ENCODE measurements at places on chromosomes 4 and X.

GRCh38 chr4:16250661-16251365, 24.5 kb upstream of the TAPT1 start:
- DNase-seq, result no peak

GRCh38 chrX:131649741-131650140, 105.9 kb downstream of the OR13H1 start:
- no peak for DNase-seq

DNA sequence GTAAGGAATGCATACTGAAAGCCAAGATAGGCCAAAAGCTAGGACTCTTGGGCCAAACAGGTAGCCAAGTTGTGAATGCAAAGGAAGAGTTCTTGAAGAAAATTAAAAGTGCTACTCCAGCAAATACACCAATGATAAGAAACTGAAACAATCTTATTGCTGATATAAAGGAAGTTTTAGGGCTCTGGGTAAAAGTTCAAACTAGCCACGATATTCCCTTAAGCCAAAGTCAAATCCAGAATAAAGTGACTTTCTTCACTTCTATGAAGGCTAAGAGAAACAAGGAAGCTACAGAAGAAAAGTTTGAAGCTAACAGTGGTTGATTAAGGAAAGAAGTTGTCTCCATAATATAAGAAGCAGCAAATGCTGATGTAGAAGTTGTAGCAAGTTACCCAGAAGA, 397.6 kb downstream of the PACRGL start:
- no peak for DNase-seq

DNA sequence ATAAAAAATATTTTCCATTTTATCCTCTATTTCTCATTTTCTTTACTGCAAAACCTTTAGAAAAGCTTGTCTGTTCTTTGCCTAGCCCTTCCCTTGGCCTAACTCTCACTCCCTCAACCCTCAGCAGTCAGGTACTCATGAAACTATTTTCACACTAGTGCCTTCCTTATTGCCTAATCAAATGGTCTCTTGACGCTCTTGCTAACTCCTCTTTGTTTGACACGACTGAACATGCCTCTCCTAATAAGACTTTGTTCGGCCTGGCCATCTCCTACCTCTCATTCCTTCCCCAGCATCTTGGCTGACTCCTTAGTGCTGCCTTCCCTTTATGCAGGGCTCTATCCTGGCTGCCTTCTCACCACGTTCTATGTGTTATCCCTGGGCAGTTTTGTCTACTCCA, 11.1 kb upstream of the LRAT start:
- DNase-seq, result no peak

DNA sequence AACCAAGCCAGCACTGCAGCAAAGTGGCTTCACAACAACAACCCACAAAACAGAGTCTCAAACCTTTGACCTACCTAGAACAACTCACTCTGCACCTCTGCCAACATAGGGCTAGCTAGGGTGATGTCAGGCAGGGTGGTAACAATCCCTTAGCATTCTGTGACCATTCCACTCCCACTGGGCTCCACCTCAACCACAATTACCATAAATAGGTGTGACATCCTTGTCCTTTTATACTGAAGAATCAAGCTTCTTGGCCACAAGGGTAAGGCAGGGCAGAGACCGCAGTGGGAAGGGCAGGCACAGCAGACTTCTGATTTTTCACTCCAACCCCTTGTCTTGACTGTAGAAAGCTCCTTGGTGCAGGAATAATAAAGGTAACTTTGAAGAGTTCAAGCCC, 795.4 kb upstream of the DIAPH2 start:
- DNase-seq, result no peak

DNA sequence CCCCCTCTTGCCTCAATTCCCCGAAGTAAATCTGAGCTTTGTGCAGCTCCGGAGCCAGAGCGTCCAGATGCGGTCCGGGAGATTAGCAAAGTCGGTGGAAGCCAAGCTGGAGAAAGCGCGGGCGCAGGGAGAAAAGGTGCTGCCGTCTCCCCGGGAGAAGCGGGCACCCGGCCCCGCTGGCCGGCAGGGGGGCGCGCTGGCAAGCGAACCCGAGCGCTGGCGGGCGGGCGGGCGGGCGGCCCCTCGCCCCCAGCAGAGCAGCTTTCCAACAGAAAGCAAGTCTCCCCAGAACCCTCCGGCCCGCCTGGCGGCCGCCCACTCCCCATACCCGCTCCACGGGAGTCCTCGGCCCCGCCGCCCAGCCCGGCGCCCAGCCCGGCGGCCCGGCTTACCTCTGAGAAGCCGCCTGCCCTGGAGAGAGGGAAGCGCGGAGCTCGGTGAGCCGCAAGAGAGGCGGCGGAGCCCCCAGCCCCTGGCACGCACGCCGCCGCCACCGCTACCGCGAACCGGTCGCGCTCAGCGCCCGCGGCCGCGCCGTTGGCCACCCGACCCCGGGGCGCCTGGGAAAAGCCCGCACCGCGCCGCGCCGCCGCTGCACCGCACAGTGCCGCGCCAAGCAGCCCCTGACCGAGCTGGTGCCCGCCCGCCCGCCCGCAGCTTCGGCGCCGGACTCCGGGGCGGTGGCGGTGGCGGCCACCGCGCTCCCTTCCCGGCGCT, 529 bp upstream of the CITED1 start:
- DNase-seq, result no peak

- no peak for DNase-seq
Observed at GRCh38 chr4:155713911-155714310, 44.9 kb upstream of the GUCY1B1 start.

- DNase-seq, result no peak
Observed at GRCh38 chr4:146514651-146515357, 6.9 kb downstream of the SLC10A7 start.

- DNase-seq, result no peak
Observed at GRCh38 chrX:23118890-23119527, 119.2 kb downstream of the DDX53 start.

DNA sequence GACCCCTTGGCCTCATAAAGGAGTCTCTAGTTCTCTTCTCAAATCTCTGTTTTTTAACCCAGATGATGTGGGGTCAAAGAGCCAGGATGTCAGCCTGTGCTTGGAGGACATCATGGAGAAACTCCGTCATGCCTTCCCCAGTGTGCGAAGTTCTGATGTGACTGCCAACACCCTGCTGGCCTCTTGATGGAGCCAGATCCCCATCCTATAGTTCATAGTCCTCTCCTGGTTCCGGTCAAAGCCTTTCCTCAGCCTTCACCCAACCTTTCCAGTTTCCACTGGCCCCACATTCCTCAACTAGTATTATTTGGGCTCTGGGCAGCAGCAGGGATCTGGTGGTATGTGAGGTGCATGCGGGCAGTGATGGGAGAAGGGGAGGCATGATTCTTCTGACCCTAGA, 30.7 kb downstream of the TAF7L start:
- DNase-seq, result no peak

- DNase-seq, result no peak
Observed at GRCh38 chrX:103629318-103630170, 769 bp downstream of the TCEAL1 start.

DNA sequence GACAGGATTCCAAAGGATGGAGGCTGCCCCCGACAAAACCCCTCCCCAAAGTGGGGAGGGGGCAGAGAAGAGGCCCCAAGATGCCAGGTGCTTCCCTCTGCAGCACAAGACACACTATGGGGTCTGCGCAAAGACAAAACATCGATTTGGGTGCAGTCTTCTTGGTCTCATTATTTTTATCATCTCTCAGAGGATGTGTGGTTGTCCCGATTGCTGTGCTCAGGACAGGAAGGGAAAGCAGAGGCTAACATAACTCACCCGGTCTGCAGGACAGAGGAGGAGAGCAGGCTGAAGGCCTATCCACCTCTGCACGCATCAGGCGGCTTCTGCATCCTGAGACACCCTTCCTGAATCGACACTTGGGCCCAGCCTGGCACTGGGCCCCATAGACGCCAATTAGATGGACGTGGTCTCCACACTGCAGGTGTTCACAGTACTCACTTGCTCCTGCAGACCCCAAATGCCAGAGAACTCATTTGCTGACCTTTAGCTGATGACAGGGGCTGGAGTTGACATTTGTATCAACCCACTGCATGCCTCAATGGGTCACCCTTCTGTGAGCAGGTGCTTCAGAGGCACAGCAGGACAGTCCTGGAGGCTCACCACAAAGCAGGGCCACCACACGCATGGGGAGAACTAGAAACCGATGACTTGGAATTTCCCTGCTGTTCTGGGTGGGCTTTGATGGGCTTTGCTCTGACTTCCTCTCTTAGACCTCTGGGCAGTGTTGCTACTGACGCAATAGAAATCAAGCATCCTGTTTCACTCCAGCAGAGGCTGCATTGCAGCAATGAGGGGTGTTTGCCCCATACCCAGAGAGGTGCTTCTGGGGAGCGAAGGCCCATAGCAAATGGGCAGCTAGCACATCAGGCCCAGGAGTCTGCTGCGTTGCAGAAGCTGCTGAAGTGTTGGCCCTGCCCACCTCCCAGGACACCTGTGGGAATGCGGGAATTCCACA, 96.3 kb upstream of the ENPP6 start:
- DNase-seq, result no peak
